SK-N-MC (cell line): ENCODE measurements at places on chromosomes 11 and 22.

- DNase-seq = no peak
Measured at GRCh38 chr11:92314499-92314898, 89.9 kb downstream of the FAT3 start.

- no peak for DNase-seq
Measured at GRCh38 chr11:27025312-27025955, 15.2 kb upstream of the BBOX1 start.

GRCh38 chr11:78414321-78415051 is 3.1 kb downstream of the GAB2 start:
- peak; percentile 8 for DNase-seq

GRCh38 chr11:15577519-15577918 is 462.8 kb downstream of the INSC start:
- no peak for DNase-seq

DNA sequence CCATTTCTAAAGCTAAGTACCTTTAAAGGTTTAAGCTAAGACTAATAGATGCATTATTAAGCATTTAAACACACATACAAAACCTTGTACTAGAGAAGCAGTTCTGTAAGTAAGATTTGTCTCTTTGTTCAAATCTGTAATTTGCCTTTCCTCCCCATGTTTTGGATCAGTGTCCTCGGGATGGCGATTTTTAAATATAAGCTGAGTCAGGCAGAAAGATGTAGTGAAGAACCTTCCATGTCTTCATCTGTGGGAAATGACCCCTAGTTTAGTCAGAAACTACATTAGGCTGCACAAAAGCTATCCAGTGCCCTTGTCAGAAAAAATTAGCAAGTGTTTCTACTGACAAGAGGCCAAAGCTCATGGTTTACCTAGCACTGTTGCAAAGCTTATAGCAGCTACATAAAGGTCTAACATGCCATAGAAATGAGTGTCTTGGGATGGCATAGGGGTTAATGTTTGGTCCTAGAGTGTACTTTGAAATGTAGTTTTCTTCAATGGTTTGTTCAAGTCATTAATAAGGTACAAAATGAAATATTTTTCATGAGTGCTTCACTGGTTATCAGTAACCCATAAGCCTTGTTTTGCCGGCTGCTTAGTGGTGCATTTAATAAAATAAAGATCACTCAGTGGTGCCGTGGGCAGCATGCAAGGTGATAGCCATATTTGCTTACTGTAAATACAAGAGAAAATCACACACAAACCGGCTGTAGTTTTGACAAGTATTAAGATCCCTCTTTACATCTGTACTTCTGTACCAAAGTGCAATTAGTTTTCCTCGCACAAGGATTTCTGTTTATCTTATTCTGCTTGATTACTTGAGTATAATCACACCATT is 139.8 kb downstream of the ELP4 start:
- DNase-seq = no peak

GRCh38 chr11:95556342-95557163 is 233.0 kb downstream of the FAM76B start:
- peak; percentile 50 for DNase-seq

GRCh38 chr22:19626666-19627065 is 87.6 kb upstream of the SEPTIN5 start:
- DNase-seq = no peak

GRCh38 chr11:125947419-125948277 is 1.8 kb downstream of the VSIG10L2 start:
- no peak for DNase-seq

DNA sequence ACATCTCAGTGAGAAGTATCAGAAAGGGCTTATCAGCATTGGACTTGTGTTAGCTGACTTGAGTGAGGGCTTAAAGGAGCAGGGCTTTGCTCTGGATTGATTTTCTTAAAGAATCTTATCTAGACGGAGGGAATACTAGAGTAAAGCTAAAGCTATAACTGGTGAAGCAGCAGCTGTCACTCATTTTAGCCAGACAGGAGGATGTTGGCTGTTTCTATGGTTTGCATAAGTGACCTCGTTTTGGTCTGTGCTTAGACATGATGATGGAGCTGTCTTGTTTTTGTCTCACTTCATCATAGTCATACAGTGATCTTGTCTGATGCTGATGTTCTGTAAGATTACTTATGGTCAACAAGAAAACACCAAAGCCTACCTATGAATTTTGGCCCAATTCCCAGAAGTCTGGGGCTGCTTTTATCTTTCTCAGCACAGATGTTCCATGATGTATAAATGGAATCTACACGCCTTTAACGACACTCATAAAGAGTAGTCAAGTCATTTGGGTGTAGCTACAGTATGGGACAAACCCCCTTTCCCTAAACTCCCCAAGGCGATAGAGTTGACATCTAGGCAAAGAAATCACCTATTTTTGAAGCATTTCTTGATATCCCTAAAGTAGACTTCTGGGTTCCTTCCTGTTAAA is 77.5 kb upstream of the UCP3 start:
- no peak for DNase-seq

- peak; percentile 18 for DNase-seq
Measured at GRCh38 chr11:66429983-66430602, 8.6 kb downstream of the MRPL11 start.

DNA sequence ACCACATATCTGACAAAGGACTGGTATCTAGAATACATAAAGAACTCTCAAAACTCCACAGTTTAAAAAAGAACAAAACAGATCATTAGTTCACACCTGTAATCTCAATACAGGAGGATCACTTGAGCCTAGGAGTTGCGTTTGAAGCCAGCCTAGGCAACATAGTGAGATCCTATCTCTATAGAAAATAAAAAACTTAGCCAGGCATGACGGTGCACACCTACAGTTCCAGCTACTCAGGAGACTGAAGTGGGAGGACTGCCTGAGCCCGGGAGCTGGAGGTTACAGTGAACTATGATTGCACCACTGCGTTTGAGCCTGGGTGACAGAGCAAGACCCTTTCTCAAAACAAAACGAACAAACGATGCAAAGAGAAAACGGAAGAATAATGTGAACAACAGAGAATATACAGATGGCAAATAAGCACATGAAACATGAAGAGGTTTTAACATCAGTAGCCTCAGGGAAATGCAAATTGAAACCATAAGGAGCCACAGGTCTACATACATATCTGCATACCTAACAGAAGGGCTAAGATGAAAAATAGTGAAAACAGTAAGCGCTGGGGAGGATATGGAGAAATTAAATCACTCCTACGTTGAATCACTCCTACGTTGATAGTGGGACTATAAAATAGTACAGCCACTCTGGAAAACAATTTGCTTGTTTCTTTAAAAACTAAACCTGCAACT is 70.7 kb downstream of the DGCR2 start:
- no peak for DNase-seq

- DNase-seq = no peak
Measured at GRCh38 chr22:36506637-36507517, at the start of gene FOXRED2. TSS of gene FOXRED2 (minus strand) at chr22:36507040. CDS start at chr22:36506422, 618 bp downstream.

- DNase-seq = no peak
Measured at GRCh38 chr11:75760710-75761493, 7.7 kb upstream of the DGAT2 start.
